Naive thymus-derived CD8-positive, alpha-beta T cell (primary cell): ENCODE measurements at places on chromosomes 7 and 10. TPM values are rescaled to one million over a fixed set of nuclear protein-coding genes. Genes with fewer than 3 reads are reported as not detected.

The LIPF gene
- total RNA-seq = not detected

The METTL27 gene
- total RNA-seq = 4.4 TPM

The TWIST1 gene
- not detected for total RNA-seq

The HOXA9 gene
- total RNA-seq = not detected

The CALHM1 gene
- total RNA-seq = not detected

The FZD1 gene
- not detected for total RNA-seq

- no peak for DNase-seq
- H3K27me3 ChIP-seq = no peaks in the 10 kb centered on the region
- no peak overlapping the region for H3K27ac ChIP-seq
- no peaks in the 10 kb centered on the region for H3K4me1 ChIP-seq
- no peak overlapping the region for H3K4me3 ChIP-seq
Observed at GRCh38 chr10:66045859-66046258, 880.0 kb upstream of the LRRTM3 start.

- H3K27me3 ChIP-seq = no peaks in the 10 kb centered on the region
- peaks cover 10% of the 10 kb centered on the region for H3K4me1 ChIP-seq
- H3K36me3 ChIP-seq = peaks cover 19% of the 10 kb centered on the region
- no peak for DNase-seq
Observed at GRCh38 chr10:124409696-124410095, 9.0 kb downstream of the OAT start.

DNA sequence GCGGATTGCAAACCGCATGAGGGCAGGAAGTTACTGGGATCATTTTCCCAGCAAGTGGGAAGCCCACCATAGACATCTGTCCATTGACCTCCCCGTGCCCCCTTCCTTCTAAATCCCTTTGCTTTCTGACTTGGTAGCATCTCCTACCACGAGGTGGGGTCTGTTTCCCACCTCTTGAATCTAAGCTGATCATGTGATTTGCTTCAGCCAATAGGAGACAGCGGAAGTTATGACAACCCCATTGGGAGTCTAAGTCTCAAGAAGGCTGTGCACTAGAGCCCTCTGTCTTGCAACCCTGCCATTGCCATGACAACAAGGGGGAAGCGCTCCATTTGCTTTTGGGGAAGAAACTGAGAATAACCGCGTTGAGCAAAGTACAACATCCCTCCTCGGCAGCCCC, 39.2 kb upstream of the CARD11 start:
- H3K27ac ChIP-seq = no peak overlapping the region
- no peaks in the 10 kb centered on the region for H3K36me3 ChIP-seq
- no peaks in the 10 kb centered on the region for H3K27me3 ChIP-seq
- H3K4me1 ChIP-seq = peaks cover 25% of the 10 kb centered on the region
- no peak overlapping the region for H3K4me3 ChIP-seq

GRCh38 chr7:41886901-41887311, 184.0 kb upstream of the INHBA start:
- DNase-seq = no peak
- H3K27me3 ChIP-seq = peaks cover 5% of the 10 kb centered on the region
- H3K36me3 ChIP-seq = peaks cover 5% of the 10 kb centered on the region

DNA sequence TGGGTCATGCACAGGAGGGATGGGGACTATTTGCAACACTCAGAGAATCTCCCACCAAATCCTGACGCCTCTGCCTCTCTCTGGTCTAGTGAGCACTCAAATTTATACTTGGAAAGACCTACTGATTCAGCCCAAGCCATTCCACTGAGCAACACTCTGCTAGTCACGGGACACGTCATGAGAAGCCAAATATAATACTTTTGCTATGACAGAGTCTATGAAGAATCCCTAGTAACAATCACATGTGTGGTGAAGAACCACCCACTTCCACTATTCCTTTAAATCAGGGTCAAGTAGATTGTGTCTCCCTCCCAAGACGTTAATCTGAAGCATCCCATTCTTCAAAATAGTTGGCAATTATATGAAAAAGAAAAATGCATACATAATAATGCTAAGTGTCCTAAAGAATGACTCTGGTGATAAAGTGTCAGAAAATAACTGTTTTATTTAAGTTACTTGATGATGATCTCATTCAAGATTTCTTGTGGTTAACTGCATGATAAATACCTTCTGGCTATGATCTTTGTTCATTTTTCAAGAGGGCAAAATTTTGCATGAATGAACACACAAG, 28.5 kb downstream of the CHCHD3 start:
- H3K27ac ChIP-seq = no peak overlapping the region
- no peaks in the 10 kb centered on the region for H3K27me3 ChIP-seq
- H3K4me3 ChIP-seq = no peak overlapping the region
- H3K36me3 ChIP-seq = peaks cover 2% of the 10 kb centered on the region

- DNase-seq = no peak
- H3K4me1 ChIP-seq = no peaks in the 10 kb centered on the region
- H3K4me3 ChIP-seq = no peak overlapping the region
Observed at GRCh38 chr10:31622978-31623377, 304.0 kb downstream of the ZEB1 start.

GRCh38 chr10:69338547-69339450, 60.5 kb downstream of the HK1 start:
- peaks cover 42% of the 10 kb centered on the region for H3K4me1 ChIP-seq
- H3K27ac ChIP-seq = peak overlapping the region; percentile 65
- H3K4me3 ChIP-seq = no peak overlapping the region
- DNase-seq = no peak
- no peaks in the 10 kb centered on the region for H3K36me3 ChIP-seq

DNA sequence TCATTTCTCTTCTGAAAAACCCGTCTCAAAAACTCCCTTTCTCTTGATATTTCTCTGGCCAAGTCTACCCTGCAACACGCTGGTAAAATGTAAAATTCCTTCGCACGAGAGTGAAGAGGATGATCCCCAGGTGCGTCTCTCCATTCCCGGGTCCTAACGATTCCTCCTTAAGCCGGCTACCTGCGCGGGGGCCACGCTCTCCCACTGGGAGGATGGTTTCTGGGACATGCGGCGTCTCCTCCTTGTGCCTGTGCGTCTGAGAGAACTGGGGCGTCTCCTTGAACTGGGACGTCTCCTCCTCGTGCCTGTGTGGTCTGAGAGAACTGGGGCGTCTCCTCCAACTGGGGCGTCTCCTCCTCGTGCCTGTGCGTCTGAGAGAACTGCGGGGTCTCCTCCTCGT, 149.9 kb downstream of the WDR37 start:
- H3K4me3 ChIP-seq = no peak overlapping the region
- no peaks in the 10 kb centered on the region for H3K36me3 ChIP-seq
- no peak overlapping the region for H3K27ac ChIP-seq
- no peak for DNase-seq
- H3K4me1 ChIP-seq = no peaks in the 10 kb centered on the region

DNA sequence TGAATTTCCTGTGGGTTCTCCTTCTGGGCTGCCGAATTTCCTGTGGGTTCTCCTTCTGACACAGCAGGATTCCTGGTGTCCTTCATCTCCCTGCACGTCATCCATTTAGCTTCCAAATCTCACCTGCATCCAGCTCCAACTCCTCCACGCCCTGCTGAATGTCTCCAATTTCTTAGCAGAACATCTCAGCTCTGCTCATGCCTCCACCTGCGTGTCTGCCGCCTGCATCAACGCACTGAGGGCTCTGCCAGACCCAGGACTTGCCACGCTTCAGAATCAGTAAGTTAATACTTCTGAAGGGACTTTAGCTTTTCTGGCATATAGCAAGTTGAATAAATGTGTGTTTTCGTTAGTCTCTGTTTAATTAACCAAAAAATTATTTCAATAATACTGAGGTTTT, 31.1 kb upstream of the VIPR2 start:
- H3K27ac ChIP-seq = peak overlapping the region; percentile 82
- DNase-seq = peak; percentile 10
- peaks cover 2% of the 10 kb centered on the region for H3K36me3 ChIP-seq
- no peak overlapping the region for H3K4me3 ChIP-seq
- peaks cover 12% of the 10 kb centered on the region for H3K4me1 ChIP-seq

DNA sequence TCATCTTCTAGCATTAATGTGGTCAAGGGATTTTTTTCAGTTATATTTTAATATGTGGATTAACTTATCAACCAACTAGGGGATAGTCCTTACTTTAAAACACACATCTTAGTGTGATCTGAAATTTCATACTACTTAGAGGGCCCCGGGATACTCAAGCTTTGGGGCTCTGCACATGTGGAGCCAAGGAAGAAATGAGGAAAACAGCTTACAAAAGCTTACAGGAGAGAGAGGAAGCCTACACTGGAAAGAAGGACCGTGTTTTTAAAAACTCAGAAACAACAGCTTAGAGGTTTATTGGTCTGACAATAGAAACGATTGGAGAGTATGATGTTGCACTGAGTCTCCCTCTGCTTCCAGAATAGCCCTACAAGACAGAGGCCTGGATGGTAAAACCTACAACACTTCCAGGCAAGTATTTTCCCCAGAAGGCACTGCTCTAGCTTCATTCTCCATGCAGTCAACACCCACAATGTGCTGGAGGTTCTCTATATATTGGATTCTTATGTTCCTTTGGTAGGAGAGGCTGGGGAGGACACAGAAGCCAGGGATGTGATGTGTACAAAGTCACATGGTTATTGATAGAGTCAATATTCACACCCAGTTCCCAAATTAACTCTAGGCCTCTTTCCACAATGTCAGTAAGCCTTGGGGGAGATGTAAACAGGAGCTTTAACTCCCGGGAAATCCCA, 47.3 kb downstream of the JCAD start:
- peaks cover 26% of the 10 kb centered on the region for H3K27me3 ChIP-seq
- DNase-seq = no peak
- no peak overlapping the region for H3K4me3 ChIP-seq
- H3K27ac ChIP-seq = no peak overlapping the region
- no peaks in the 10 kb centered on the region for H3K36me3 ChIP-seq

DNA sequence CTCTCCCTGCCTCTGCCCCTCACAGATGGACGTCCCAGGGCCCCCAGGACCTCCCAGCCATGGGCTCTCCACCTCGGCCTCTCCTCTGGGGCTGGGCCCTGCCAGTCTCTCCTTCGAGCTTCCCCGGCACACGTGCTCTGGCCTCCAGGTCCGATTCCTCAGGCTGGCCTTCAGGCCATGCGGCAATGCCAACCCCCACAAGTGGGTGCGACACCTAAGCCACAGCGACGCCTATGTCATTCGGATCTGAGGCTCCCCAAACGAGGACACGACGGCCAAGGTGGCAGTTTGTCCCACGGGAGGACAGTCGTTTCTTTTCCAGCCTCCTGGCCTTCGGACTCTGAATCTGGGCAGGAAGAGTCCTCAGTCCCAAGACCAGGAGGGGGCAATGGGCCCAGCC, 5.2 kb downstream of the AP4M1 start:
- H3K27ac ChIP-seq = peak overlapping the region; percentile 78
- DNase-seq = no peak
- H3K4me3 ChIP-seq = no peak overlapping the region
- peaks cover 11% of the 10 kb centered on the region for H3K4me1 ChIP-seq
- no peaks in the 10 kb centered on the region for H3K36me3 ChIP-seq
- no peaks in the 10 kb centered on the region for H3K27me3 ChIP-seq

- peaks cover 35% of the 10 kb centered on the region for H3K27me3 ChIP-seq
- no peak overlapping the region for H3K27ac ChIP-seq
- no peak for DNase-seq
- peaks cover 6% of the 10 kb centered on the region for H3K4me1 ChIP-seq
- no peak overlapping the region for H3K4me3 ChIP-seq
Observed at GRCh38 chr7:50509459-50509858, 55.7 kb downstream of the DDC start.

- no peak for DNase-seq
- no peak overlapping the region for H3K27ac ChIP-seq
- no peak overlapping the region for H3K4me3 ChIP-seq
- H3K4me1 ChIP-seq = peaks cover 3% of the 10 kb centered on the region
- no peaks in the 10 kb centered on the region for H3K36me3 ChIP-seq
- H3K27me3 ChIP-seq = peaks cover 15% of the 10 kb centered on the region
Observed at GRCh38 chr7:43517464-43517863, 65.4 kb upstream of the STK17A start.

GRCh38 chr10:12321641-12322040, 27.7 kb upstream of the CAMK1D start:
- no peak overlapping the region for H3K4me3 ChIP-seq
- peaks cover 9% of the 10 kb centered on the region for H3K4me1 ChIP-seq

- H3K36me3 ChIP-seq = no peaks in the 10 kb centered on the region
- no peak overlapping the region for H3K27ac ChIP-seq
- H3K4me1 ChIP-seq = peaks cover 6% of the 10 kb centered on the region
- no peak for DNase-seq
- H3K4me3 ChIP-seq = no peak overlapping the region
- no peaks in the 10 kb centered on the region for H3K27me3 ChIP-seq
Observed at GRCh38 chr7:128082431-128082830, 51.2 kb upstream of the LRRC4 start.

DNA sequence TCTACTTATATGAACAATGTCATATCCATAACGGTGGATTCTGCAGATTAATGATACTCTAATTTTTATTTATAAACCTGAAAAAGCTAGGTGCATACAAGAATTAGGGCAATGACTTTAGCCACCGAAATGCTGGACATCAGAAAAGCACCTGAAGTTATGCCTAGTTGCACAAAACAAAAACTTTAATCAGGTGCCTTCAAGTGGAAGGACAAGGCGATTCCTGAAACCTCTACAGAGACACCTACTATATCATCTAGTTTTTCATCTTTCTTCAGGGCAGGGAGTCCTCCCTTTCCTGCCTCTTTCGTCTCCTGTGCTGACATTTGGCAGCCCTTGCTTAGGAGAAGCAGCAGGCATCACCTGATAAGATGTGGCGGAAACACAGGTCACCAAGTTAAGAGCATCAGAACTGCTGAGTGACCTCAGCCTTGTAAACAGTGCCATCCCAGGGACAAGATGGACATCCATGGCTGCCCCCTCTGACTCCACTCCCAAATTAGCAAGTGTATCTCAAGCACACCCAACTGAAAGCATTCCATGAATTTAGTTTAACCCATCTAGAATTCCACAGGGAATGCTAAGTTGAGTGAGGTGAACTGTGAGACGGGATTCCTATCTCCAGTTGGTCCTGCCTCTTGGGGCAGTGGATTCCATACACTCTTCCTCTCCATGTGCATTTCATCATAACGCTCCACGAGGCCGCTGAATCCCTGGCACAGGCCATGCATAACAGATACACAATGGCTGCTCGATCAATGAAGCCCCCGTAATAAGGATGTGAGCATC, 5.8 kb downstream of the ITPRIP start:
- DNase-seq = no peak
- peaks cover 14% of the 10 kb centered on the region for H3K36me3 ChIP-seq
- H3K4me3 ChIP-seq = peak overlapping the region; percentile 79
